ENCODE measurements at places on chromosomes 11 and 22. TPM values are rescaled to one million over a fixed set of nuclear protein-coding genes. Genes with fewer than 3 reads are reported as not detected.

CNTF gene
- 2.5 TPM for total RNA-seq

HBB gene
- total RNA-seq = not detected

RNF169 gene
- 23.7 TPM for total RNA-seq

OR52E8 gene
- total RNA-seq = not detected

DBX1 gene
- not detected for total RNA-seq

KRTAP5-2 gene
- not detected for total RNA-seq

ASRGL1 gene
- 6.7 TPM for total RNA-seq

KCNK4 gene
- 0.58 TPM for total RNA-seq

MICALL1 gene
- total RNA-seq = 47.2 TPM

ENDOD1 gene
- 7.2 TPM for total RNA-seq

KDELR3 gene
- 14.5 TPM for total RNA-seq

RHOG gene
- 24.2 TPM for total RNA-seq

PIH1D2 gene
- 1.9 TPM for total RNA-seq

TSGA10IP gene
- total RNA-seq = not detected

TPP1 gene
- 45.8 TPM for total RNA-seq

OPCML gene
- total RNA-seq = 2.6 TPM

OR52H1 gene
- total RNA-seq = 1.6 TPM

DNAJB7 gene
- not detected for total RNA-seq

ELFN2 gene
- total RNA-seq = 4.1 TPM

GLYAT gene
- total RNA-seq = not detected

MRGPRE gene
- total RNA-seq = not detected

C11orf52 gene
- 7.9 TPM for total RNA-seq

F2 gene
- not detected for total RNA-seq

BATF2 gene
- total RNA-seq = 1.5 TPM

CNIH2 gene
- total RNA-seq = 10.2 TPM

OR2AG2 gene
- 0.11 TPM for total RNA-seq

OR8G1 gene
- not detected for total RNA-seq

XKR3 gene
- not detected for total RNA-seq

NEFH gene
- total RNA-seq = 3.4 TPM

NOX4 gene
- total RNA-seq = 17.9 TPM

ACTN3 gene
- total RNA-seq = 0.11 TPM

CSNK2A3 gene
- total RNA-seq = 2.8 TPM
